ENCODE measurements at places on chromosomes 5 and 9.

DNA sequence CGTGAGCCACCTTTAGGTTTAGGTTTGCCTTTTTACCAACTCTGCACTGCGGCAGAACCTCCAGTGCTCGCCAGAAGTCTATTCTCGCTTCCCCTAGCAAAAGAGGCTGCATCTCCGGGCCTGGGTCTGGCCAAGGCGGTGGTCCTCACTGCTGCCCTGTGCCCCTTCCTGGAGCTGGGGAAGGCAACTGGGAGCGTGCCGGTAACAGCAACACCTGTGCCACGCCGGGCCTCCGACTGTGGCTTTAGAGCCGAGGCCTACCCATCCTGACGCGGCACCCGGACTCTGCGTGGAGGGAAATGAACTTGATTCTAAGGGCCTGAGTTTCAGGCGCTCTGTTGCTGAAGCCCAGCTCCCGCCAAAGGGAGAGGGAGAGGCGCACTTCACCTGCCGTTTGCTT is 82.4 kb upstream of the SPATA31C2 start:
- DNase-seq: no peak

- no peak for DNase-seq
Measured at GRCh38 chr9:123268199-123268464, 254 bp downstream of the STRBP start.

- no peak for DNase-seq
Measured at GRCh38 chr5:123207852-123208251, 118.8 kb downstream of the PRDM6 start.

GRCh38 chr9:84932915-84933527 is 263.5 kb downstream of the NTRK2 start:
- DNase-seq: no peak

GRCh38 chr5:132384506-132385050 is 15.1 kb downstream of the SLC22A5 start:
- DNase-seq: no peak

GRCh38 chr9:92947268-92948037 is at the start of gene FGD3:
Gene FGD3 (plus strand): TSS chr9:92947523. CDS start chr9:92976257, 28,734 bp downstream.
- DNase-seq: peak; percentile 70

GRCh38 chr5:104646416-104646815 is 1083.8 kb upstream of the NUDT12 start:
- no peak for DNase-seq
